Glomerular endothelial cell (primary cell): ENCODE measurements at places on chromosomes 2 and 18.

- peak; percentile 7 for DNase-seq
Observed at GRCh38 chr2:112869258-112869842, 32.8 kb upstream of the IL1B start.

DNA sequence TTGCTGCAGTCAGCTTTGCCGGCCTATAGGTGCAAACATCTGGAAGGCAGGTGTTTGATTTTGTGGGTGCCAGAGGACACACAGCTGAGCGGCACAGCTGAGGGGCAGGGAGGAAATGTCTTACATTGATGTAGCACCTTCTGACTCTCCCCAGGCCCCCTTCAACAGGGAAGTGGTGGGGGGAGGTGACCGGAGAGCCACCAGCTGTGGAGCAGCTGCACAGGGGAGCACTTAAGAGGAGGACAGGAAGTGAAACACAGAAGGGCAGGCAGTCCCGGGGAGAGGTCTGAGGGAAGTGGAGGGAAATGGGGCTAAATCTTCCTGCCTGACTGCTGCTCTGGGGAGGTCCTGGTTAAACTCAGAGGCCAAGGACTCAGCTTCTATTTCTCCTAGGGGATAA is 409.1 kb downstream of the TNS1 start:
- no peak for DNase-seq

- no peak for DNase-seq
Observed at GRCh38 chr2:214504599-214505376, 93.9 kb downstream of the VWC2L start.

DNA sequence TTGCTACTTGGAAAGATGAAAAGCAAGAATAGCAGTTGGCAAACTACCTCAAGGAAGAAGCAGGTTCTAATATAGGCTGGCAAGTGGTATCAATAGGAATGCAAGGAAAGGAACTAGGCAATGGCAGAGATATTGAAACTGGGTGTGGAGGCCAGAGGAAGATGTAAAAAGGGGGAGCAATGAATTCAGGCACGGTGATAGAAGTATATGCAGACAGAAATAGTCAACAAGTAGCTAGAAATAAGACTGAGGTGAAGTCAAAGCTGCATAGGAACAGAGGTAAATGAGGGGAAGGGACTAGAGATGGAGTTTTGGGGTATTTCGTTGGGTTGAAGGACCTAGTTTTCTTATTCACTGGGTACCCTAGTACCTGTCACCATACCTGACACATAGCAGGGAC is 4.1 kb downstream of the PCBP1 start:
- no peak for DNase-seq

- no peak for DNase-seq
Observed at GRCh38 chr2:98734162-98734561, 3.2 kb upstream of the MGAT4A start.

DNA sequence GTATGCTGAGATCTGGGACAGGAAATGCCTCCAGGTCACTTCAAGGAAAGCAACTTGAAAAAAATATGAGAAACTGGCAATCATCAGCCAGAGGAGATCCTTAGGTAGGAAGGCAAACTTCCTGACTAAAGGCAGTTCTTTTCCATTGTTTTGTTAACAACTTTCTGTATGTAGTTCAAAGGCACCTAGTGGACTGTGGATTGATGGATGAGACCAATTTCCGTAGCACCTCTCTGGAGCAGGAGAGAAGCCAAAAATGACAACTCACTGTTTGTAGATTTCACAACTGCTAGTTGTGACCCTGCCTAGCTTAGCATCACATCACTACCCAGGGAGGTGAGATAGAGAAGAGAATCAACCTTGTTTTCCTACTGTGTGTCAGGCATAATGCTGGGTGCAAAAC is 21.8 kb upstream of the NOSTRIN start:
- no peak for DNase-seq

GRCh38 chr2:96305091-96305978 is at the start of gene SNRNP200:
Gene SNRNP200 (minus strand): TSS chr2:96305546. CDS start chr2:96305437, 109 bp downstream.
- no peak for DNase-seq

DNA sequence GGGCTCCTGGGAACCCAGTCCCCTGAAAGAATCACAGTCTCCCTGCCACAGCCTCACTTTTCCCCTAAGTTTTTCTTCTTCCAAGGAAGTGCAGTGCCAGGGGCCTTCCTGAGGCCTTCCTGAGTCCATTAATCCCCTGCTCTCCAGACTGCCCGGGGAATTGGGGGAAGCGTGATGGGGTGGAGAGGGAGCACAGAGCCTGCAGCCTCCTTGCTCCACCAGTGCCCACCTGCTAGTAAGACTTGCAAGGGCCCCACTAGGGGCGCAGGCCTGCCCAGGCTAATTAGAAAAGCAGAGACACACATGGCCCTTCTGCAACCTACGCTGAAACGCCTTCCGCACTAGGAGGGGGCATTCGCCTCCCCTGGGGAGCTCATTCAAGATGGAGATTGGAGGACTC is 110.6 kb downstream of the MRO start:
- DNase-seq = no peak

DNA sequence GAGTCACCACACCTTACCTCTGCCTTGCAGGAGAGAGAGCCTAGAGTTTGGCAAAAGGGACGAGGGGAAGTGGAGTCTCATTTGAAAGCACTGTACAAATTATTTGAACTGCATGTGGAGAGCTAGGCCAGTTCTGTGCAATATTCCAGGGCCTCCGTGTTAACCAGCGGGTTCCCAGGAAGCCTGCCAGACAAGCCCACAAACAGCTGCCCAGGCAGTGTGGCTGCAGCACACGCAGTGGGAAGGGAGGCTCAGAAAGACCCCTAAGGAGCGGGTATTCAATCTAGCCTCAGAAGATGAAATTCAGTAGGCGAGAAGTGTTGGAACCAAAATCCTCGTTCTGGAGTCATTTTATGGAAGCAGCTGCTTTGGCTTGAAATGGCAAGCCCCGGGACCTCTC is 30.7 kb downstream of the CNGA3 start:
- DNase-seq = no peak

GRCh38 chr2:16508490-16508851 is 157.2 kb downstream of the CYRIA start:
- no peak for DNase-seq

- DNase-seq = no peak
Observed at GRCh38 chr2:134453476-134453875, 199.6 kb downstream of the MGAT5 start.

GRCh38 chr2:121748202-121748601 is 7.2 kb upstream of the TSN start:
- no peak for DNase-seq

DNA sequence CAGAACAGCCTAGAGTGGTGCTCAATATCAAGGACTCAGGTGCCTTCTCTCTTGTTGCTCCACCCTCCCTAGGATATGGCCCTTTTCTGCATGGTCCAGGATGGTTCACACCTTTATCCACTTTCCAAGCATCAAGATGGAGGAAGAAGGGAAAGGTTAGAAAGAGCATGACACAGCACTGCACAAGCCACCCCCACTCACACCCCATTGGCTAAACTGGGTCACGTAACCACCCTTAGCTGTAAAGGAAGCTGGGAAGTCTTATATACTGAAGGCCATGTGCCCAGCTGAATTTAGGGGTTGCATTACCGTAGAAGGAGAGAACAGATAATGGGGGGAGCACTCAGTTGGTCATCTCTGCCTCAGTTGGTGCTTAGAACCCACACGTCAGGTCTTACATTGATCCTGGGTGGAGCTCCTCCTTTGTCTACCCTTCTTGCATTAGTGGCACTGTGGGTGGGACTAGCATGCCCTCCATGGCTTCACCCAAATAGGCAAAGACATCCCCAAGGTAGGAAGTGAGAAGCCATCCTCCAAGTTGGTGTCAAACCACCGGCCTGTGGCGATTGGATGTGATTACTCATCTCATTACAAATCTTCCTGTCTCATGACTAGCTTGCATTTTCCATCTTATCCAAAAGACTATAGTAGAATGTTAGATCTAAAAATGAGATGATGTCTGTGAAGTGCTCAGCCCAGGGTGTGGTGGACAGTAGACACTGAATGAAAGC is 248.5 kb downstream of the HAUS1 start:
- no peak for DNase-seq

GRCh38 chr2:83340424-83340823 is 1118.7 kb downstream of the SUCLG1 start:
- no peak for DNase-seq

DNA sequence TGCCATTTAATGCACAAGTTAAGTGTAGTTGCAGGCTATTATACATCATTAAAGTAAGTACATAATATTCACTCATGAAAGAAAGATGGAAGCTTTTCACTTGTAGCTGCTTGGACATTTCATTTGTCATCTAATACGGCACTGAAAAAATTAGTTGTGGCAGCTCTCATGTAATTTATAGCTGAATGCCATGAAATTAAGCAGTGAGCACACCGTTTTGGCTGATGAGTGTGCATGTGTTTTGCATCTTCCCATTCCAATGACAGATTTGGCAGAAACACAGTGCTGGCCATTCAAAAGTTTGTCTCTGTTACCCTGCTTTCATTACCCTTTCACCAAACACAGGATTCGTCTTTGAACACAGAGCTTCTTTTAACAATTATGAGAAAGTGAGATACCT is 174.0 kb downstream of the PTGR3 start:
- DNase-seq = no peak

DNA sequence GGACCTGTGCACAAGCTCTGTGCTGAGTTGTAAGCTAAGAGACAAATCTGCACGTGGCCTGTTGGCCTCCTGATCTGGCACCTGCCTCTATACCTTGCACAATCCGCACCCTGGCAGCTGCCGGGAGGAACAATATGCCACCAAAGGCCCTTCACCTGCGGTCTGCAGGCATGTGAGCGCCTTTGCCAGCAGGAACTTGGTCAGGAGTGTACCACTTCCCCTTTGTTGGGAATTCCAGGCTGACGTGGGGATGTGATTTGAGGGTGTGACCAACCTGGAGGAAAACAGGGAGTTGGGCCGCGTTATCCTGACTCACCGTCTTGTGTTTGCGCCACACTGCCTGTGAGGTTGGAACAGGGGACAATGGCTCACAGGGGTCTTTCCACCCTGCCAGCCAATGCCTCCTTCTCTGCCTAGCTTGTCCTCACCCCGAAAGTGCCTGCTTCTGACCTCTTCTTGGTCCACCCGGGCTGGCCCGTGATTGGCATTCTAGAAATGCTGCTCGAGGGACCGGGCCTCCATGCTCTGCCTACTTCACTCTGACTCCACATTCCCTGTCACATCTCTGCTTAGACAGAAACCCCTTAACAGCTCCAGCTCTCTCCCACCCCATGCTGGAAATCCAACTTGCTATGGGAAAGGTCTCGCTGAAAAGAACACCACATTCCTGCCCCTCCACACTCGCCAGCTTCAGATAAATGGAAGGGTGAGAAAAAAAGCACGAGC is 67.1 kb upstream of the MAP4K4 start:
- DNase-seq = no peak

DNA sequence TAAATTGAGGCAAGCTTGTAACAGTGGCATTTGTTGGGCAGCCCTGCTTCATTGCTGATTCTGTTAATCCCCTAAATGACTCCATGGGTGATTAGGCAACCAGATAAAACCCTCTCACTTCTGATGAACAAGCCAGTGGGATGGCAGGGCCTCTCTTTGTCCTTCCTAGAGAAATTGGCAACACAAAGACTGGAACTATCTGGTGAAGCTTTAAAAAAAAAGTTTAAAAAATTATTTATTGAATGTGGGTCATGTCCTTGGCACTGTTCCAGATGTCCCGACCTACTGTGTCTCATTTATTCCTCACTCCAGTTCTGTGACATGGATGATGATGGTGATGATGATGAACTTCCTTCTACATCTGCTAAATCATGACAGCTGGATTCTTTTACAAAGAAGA is 30.8 kb downstream of the NRP2 start:
- no peak for DNase-seq

GRCh38 chr18:44849361-44849760 is 168.7 kb downstream of the SETBP1 start:
- no peak for DNase-seq

DNA sequence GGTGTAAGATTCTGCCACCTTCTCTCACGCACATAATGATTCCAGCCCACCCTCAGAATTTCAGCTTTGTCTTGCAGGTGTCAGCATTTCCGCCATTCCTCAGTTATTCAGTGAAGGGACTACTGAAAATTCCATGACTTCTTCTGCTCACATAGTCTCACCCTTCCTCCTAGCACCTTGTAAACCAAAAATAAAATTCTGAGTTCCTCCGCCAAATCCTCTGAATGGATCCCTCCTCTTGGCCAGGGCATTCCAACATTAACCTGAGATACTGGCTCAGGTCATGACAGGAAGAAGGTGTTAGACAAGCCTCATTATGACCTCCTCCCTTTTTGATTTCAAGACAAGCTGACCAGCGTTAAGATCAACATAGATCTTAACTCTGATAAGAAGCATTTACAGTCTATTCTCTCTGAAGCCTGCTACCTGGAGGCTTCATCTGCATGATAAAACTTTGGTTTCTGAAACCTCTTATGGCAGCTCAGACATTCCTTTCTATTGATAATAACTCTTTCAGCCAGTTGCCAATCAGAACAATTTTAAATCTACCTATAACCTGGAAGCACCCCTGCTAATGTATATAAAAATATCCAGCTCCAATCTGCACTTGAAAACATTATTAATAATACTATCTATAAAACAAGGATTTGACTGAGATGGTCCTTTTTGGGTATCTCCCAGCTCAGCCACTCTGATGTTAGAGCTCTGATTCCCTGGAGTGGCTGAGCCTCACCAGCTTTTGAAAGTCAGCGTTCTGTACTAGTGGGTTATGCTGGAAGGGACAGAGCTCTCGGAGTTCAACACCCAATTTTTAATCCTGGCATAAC is 136.4 kb upstream of the APCDD1 start:
- DNase-seq = no peak

DNA sequence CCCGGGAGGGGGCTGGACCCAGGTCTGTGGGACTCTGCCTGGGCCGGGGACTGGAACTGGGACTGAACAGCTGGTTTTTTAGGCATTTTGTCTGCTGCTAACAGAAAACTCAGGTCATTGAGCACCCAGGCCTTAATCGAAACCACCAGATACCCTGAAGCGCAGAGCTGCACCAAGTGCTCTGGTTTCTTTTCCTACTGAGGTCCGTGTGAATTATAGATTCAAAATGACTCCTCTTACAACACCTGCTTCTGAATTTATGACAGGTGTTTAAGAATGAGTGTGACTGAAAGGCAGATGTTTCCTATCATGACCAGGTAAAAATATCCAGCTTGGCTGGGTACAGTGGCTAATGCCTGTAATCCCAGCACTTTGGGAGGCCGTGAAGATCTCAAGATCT is 47.8 kb downstream of the TRAPPC12 start:
- DNase-seq = no peak

DNA sequence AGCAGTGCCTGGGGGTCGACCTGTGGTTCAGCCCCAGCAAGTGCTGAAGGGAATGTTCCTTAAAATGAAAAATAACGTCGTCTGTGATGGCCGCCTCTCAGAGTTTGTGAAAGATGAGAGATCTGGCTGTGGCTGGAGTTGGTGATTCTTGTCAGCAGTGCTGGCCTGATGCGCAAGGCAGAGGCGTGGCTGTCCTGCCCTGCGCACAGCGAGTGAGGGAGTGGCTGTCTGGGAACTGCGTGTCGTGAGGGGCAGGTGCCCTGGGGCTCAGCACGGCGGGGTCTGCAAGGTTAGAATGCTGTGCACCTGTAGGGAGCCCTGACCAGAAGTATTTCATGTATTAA is 8.8 kb downstream of the NFATC1 start:
- no peak for DNase-seq

GRCh38 chr2:212050871-212051270 is 487.7 kb downstream of the ERBB4 start:
- DNase-seq = no peak

GRCh38 chr18:11983592-11983991 is 2.3 kb downstream of the IMPA2 start:
- no peak for DNase-seq
